ENCODE measurements at places on chromosomes 1 and 21.

- DNase-seq: no peak
These were observed 241.6 kb downstream of the BACH1 start for GRCh38 chr21:29540289-29540688.

GRCh38 chr1:8318436-8318835 lies 522 bp downstream of the SLC45A1 start:
- no peak for DNase-seq

DNA sequence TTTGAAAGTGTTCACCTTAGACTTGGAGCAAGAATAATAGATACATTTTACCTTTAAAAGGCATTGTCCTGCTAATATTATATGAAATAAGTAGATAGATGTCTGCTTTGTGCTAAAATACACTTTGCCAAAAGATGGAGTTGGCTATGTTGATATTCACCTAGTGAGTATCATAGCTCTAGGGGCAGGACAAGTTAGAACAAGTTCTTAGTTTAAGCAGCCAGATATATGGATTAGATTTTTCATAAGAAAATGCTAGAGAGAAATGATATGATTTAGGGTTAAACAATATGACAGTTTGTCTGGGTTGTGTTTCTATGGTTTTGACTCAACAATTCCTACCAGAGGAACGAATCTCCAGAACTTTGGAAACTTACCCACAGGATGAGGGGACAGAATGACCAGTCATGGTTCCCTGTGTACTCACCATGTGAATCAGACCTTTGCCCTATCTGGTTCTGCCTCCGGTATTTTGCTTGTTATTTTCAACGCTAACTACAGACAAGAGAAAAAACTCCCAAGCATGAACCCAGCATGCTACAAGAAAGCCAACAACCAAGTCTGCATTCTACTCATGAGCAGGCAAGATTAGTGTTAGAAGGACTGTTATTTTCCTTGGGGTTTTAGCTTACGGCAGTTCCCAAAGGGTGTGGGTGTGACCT lies 1.7 kb downstream of the F5 start:
- no peak for DNase-seq

DNA sequence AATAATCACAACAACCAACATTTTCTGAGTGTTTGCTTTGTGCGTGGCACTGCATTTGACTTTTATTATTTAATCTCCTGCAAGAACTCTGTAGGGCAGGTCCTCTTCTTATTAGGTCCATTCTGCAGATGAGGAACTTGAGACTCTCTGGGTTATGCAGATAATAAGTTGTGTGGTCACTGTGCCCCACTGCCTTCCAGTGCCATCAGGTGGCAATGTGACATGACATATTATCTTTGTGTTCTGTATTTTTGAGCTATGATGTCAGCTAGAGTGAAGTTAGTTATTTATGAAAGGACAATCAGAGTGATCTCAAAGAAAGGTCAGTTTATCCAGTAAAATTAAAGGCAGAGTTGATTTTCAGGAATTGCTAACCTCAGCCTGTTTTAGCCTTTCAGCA lies 196.0 kb downstream of the FMN2 start:
- no peak for DNase-seq

GRCh38 chr1:81472387-81472786 lies 328.3 kb upstream of the ADGRL2 start:
- DNase-seq: no peak

- DNase-seq: no peak
These were observed 470 bp upstream of the MTMR11 start for GRCh38 chr1:149936992-149937705.

GRCh38 chr1:221032637-221033280 lies 153.5 kb downstream of the HLX start:
- no peak for DNase-seq

DNA sequence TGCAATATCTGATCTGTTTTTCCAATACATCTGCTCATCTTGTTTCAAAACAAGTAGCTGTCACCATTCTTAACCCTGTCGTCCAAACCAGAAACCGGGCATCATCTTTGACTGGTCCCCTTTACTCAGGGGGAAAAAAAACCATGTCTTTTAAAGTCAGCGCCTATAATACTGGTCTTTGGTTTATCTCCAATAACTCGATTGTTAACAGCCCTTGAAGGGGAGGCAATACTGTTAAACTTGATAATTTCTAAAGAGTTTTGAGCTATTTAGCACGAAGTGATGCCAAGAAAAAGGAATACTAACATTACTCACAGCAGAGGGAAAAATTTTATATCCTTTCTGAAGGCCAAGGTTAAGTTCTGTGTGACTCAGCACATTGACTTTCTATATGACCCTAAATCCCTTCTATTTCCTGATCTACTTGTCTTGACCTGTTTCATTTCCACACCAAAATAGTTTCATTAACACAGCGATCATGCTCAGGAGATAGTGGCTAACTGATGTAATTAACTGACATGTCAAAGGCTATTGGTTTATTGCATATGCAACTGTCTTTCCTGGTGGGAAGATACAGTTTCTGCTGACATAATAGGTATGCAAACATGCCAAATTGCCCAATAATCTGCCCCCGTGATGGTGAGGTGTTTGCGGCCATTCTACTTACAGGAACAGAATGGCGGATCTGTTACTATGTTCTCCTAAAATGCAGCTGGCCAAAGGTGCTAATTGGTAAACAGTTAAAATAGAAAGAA lies 59.1 kb downstream of the NFIA start:
- DNase-seq: no peak

GRCh38 chr1:190634134-190634533 lies 156.5 kb upstream of the BRINP3 start:
- DNase-seq: no peak

DNA sequence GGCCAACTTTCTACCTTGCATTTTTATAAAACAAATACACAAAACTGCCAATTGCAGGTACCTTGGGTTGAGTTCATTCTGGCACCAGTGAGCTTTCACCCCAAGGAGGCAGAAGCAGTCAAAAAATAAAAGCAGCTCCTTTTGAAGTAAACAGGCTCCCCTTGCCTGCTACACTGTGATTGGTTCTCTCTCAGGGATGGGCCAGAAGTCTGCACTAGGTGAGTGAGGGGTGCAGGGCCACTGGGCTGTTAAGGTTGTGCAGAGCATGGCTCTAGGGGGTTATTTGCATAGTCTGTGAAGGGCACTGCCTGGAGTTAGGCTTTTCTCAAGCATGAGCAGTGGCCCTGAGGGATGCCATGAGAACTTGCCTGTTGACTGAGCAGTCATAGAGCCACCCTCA lies 39.1 kb downstream of the AKNAD1 start:
- no peak for DNase-seq

GRCh38 chr21:26843933-26844257 lies 1.3 kb downstream of the ADAMTS1 start:
- DNase-seq: no peak

- DNase-seq: no peak
These were observed 21.2 kb downstream of the HFM1 start for GRCh38 chr1:91383456-91383855.

DNA sequence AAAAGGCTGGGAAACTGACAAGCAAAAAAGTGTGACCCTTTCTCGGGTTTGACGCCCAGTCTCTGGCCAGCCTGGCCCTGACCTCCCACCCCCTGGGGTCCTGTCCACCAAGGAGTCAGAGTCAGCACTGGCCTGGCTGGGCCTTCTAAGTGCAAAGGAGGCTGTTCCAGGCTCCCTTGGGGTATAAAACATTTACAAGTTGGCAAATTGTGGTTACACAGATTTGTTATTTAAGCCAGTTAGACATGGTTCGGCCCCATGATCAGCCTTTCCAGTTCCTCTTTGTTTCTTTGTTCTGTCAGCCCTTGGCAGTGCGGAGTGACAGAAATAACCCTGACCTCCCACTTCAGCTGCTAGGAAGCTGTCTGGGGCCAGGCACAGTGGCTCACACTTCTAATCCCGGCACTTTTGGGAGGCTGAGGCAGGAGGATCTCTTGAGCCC lies 161.6 kb upstream of the RAB4A start:
- no peak for DNase-seq

DNA sequence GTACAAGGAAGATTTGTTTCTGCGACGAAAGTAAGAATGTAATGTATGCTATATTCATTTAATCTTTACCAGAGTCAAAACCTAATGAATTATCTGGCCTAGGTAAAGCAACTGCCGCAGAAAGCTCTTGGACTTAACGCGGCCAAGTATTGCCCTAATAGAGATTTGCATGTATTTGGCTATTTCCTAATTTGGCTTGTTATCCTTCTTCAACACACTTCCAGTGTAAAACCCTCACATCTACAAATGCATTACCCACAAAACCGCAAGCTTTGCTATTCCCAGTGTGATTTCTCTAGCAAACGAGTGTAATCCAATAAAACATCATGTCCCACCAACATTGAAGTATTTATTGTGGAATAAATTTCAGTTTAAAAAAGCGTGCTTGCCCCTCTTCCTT lies 123.8 kb upstream of the LMO4 start:
- no peak for DNase-seq
